Myocyte (in vitro differentiated cells): ENCODE measurements at places on chromosomes 1 and 21. TPM values are rescaled to one million over a fixed set of nuclear protein-coding genes. Genes with fewer than 3 reads are reported as not detected.

DNA sequence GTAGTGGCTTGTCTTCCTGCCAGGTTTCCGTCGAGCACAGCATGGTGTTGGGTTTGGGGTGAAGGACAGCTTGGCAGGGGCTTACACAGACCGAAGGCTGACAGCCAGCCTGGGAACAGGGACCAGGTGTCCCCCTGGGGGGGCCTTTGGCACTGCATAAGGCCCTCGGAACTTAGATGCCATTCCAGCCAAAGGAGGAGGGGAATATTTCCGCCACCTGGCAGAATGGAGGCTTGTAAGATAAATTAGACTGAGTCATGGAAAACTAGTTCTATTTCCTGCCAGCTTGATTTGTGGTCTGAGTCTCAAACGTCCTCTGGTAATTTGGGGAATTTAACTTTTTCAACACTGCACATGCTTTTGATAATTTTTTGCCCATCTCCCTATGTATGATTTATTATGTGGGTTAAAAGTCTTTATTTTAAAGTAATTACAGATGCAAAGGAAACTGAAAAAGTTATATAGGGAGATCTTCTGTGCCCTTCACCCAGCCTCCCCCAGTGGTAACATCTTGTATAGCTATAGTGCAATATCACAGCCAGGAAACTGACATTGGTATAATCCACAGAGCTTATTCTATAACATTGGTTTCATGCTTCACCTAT lies 11.5 kb upstream of the TMEM51 start:
- peak; percentile 40 for DNase-seq

The PRDM16 gene
- not detected in 2 replicates for total RNA-seq

The KIAA1614 gene
- 6.5 and 7.9 TPM in 2 replicates for total RNA-seq

The RHBG gene
- not detected in 2 replicates for total RNA-seq
